ENCODE measurements at places on chromosomes 2 and 18.

DNA sequence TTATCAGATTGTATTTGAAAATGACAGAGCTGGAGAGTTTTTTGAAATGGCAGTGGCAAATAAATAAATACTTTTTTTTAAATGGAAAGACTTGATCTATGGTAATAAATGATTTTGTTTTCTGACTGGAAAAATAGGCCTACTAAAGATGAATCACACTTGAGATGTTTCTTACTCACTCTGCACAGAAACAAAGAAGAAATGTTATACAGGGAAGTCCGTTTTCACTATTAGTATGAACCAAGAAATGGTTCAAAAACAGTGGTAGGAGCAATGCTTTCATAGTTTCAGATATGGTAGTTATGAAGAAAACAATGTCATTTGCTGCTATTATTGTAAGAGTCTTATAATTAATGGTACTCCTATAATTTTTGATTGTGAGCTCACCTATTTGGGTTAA, 30.9 kb downstream of the CD28 start:
- DNase-seq, result no peak

- DNase-seq, result no peak
These were observed 260.6 kb downstream of the ANAPC1 start for GRCh38 chr2:111623380-111623779.

DNA sequence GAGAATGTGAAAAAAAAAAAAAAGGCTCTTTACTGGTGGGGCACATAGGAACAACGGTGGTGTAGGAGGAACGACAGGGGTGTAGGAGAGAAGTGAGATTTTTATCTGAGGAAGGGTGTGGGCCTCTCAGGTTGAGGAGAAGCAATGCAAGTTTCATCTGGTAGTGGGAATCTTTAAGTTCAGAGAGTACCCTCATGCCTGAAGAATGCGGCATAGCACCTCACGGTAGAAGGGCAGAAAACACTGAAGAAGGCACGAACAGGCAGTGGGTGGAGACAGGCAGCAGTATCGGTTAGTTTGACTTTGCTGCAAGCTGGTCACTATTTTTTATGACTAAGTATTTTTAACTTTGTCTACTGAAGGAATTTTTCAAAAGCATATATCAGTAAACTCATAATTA, 52.2 kb upstream of the TSPYL6 start:
- DNase-seq, result no peak

DNA sequence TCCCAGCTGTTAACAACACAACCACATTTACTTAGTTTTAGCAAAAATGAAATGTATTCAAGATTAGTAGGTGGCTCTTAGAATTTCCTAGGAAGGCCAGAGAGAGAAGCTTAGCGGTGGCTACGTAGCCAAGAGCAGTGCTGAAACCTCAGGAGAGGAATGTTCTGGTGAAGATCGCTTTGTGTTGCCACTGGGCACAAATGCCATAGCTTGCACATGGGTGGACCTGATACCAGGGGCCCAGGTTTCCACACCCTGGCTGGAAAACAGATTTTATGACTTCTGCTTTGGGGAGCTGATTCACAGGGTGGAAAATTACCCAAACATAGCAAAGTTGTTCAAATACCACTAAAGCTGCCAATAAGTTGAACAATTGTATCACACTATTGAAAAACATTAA, 43.4 kb downstream of the THUMPD2 start:
- no peak for DNase-seq

DNA sequence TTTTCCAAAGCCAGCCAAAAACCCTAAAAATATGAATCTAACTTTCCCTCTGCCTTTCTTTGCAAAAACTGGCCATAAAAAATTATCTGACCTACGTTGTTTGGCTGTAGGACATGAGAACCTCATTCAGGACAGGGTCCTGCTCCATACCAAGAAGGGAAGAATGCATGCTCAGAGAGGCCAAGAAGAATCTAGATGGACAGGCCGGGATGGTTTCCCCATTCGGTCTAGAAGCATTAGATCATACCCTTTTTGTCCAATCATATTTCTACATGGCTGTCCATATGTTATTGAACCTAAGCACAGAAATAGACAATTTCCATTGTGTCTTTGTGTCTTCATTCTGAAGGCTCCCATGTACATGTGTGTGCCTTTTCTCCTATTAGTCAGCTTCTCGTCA, 2120.4 kb upstream of the PIK3C3 start:
- DNase-seq, result no peak

GRCh38 chr2:174717273-174717672, 47.0 kb downstream of the CHRNA1 start:
- no peak for DNase-seq

GRCh38 chr2:152354909-152355308, 19.9 kb downstream of the FMNL2 start:
- no peak for DNase-seq

DNA sequence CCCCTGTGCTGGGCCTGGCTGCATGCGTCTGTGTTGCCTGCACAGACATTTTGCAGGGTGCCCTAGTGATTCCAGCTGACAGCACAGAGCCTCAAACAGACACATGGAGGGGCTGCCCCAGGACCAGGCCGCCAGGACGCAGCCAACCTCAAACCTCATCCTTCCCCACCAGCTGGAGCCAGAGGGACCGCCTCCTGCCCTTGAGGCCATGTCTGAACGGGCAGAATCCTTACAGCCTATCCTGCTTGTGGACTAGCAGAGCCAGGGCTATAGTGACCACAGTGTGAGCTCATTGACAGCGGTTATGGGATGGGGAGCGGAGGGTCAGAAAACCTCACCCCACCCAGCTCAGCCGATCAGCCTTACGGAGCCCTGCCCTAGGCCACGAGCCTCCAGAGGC, 22.4 kb downstream of the ODC1 start:
- DNase-seq, result no peak
